Gastrocnemius medialis (tissue), 4 donors: ENCODE measurements at places on chromosomes 3 and 15.

- peak; percentile 43 for DNase-seq
Observed at GRCh38 chr3:178320456-178321351, 215.5 kb upstream of the KCNMB2 start.

DNA sequence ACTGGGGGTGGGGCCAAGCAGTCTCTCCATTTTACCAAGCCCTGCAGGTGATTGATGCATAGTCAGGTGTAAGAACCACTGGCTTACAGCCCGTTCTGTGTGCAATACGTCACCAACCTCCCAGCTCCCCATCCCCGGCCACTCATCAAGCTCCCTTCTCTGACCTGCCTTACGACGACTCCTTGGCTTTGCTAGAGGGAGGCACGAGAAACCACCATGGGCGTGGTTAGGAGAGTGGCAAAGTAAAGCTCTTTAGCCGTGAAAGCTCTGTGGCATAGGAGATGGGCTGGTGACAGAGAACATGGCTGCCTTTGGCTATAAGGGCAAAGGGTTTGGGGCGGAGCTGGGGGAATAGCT, 109.1 kb downstream of the BDH1 start:
- no peak for DNase-seq

DNA sequence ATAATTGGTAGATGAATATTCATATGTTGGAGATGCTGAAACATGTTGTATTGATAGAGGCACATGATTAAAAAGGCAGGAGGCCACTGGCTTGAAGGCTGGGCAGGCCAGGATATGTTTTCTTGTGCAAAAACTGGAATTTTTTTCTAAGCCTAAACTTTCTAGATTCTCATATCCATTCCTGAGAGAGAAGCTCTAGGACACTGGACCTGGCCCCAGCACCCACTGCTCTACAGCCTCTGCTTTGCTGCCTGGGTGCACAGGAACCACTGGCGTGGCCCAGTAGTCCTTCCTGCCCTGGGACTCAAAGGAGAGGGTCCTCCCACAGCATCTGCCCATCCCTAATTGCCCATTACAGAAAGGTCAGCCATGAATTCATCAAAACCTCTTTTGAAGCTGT, 58.1 kb upstream of the APEH start:
- DNase-seq, result no peak

DNA sequence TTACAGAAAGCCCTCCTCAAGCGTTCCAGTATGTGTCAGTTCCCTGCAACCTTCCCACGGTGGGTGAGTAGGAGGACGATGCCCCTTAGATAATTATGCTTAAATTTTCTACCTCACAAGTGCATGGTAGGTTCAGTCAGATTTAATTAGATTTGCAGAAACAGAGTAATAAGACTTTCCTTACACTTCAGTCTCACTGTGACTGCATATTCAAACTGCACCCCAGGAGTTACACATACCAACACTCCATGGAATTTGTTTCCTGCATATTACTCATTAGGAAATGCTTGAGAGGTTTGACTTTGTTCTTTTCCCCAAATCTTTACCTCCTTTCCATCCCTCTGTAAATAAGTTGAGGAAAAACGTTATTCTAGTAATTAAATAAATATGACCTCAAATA, 108.8 kb downstream of the ARRDC4 start:
- DNase-seq, result no peak

GRCh38 chr3:14389166-14389606, 13.2 kb upstream of the SLC6A6 start:
- no peak for DNase-seq

DNA sequence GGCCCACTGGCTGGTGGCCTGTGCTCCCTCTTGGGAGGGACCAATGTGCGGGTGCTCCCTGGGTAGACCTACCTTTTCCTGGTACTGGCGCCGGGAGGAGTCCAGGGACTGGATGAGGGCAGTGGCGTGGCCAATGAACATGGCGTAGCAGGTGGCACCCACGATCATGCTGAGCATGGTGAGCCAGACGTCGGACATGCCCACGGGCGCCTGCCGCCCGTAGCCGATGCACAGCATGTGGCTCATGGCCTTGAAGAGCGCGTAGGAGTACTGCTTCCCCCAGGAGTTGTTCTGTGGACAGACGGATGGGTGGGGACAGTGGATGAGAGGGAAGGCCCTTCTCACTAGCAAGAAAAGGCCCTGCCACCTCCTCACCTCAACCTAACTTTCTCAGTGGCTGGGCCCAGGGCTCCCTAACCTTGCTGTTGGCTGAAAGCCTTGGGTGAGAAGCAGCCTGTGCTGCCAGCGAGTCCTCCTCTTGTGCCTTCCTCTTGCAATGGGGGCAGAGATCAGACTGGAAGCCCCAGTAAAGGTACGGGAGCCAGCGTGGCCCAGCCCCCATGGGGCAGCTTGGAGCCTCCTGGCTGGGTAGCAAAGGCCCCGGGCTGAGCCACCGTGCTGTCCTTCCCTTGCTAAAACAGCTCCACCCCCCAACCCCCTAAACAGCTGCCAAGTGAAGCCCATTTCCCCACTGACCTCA, 39.1 kb downstream of the HCN4 start:
- DNase-seq, result no peak

DNA sequence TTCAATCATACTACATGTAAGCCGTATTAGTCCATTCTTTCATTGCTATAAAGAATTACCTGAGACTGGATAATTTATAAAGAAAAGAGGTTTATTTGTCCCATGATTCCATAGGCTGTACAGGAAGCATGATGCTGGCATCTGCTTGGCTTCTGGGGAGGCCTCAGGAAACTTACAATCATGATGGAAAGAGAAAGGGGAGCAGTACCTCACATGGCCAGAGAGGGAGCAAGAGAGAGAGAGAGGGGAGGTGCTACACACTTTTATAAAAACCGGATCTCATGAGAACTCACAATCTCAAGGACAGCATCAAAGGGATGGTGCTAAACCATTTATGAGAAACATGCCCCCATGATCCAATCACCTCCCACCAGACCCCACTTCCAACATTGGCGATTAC, 14.3 kb upstream of the CLASP2 start:
- DNase-seq, result no peak

DNA sequence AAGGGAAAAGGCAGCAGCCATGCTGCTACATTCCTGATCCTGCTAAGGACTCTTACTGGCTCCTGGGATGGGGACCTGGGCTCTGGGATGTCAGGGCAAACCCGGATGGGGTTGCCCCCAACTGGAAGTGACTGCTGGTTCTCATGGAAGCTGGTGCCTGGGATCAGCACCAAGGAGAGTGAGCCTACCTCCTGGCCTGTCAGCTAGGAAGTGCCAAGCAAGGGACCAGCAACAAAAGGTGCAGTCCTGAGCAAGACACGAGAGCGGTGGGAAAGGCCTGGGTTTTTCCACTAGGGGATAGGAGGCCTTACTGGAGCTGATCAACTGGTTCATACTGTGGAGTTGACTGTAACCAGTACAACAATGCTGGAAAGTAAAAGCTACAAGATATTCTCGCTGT, 47.9 kb upstream of the SYNM start:
- DNase-seq, result peak; percentile 30

DNA sequence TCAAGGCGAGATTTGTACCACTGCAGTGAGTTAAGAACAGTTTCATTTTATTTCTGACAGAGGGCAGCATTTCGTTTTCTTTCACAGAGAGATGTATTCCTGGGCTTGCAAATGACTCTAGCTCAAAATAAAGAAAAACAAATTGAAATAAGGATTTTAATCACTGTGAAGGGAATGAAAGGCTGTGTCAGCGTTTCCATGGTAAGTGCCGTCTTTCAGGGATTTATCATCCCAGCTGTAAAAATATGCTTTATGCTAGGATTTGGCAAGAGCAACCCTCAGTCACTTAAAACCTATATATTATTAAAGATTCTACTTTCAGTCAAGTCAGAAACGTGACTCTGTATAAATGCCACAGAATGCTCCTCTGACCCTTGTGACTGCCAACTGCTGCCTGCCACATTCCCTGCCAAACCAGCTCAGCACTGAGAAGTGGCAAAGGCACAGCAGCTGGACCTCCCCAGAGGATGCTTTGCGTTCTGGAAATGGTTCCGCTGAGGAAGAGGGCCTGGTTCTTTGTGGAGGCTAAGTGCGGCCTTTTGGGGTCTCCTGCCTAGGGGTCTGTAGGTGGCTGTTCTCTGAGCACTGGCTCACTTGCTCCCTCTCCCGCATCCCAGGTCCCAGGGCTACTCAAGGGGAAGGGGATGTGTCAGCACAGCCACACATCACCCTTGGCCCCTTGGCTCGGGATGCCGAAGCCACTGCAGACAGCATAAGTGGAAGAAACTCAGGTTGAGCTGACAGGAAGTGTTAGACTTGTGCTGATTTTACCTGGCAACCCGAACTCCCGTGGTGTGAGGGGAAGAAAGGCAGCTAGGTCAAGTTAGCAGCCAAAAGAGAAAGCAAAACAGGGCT, 56.6 kb upstream of the POMGNT2 start:
- DNase-seq, result no peak

GRCh38 chr15:39429898-39430357, 151.0 kb upstream of the THBS1 start:
- no peak for DNase-seq
